ENCODE measurements at places on chromosomes 7 and 10.

DNA sequence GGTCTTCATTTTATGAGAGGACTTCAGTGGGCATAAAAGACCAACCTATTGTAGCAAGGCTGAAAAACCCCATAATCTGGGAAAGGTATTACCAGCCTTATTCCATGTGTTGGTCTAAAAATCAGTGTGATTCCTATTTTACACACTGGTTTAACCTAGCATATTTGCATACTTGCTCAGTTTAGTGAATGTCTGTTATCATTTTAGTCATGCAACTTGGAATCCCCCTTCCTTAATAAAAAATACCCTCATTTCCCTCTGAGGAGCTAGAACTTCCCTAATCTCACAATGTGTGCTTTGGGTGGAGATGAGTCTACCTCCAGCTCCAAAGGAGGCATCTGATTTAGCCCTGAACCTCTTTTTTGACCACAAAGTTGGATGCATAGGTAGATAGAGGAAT lies 312.8 kb upstream of the SORCS1 start:
- no peak for DNase-seq

DNA sequence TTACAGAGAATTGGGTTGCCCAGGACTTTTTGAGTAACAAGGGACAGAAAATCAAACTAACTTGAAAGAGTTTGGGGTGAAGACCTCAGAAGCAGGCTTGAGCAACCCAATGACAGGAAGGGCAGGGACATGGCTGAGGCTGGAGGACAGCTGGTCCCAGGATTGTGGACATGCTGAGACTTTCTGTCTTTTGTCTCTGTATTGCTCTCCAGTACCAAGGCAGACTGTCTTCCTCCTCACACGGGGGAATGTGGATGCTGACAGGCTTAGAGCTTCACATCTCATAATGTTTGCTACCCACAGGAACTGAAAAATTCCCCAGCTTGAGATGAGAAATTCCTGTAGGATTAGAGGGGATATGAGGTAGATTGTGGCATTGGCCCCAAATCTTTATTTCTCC lies 229.6 kb downstream of the PHF14 start:
- DNase-seq: no peak

DNA sequence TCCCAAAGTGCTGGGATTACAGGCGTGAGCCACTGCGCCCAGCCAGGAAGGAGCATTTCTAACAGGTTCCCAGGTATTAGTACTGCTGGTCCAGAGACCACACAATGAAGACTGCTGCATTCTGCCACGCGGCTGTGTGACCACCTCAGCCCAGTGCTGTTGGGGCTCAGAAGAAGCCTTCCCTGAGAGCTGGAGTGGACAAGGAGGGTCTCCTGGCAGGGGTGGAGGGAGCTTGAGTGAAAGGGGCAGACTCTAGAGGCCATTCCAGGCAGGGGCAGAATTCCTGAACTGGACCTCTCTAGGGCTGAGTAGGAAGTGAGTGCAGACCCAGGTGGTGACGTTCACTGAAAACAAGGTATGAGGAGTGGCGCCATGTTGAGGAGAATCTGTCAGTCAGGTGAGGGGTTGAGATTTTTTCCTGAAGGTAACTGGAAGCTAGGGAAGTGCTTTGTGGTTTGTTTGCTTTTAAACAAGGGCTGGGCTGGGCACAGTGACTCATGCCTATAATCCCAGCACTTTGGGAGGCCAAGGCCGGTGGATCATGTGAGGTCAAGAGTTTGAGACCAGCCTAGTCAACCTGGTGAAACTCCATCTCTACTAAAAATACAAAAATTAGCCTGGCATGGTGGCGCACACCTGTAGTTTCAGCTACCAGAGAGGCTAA lies 67.6 kb downstream of the TACC2 start:
- DNase-seq: no peak

- no peak for DNase-seq
Measured at GRCh38 chr7:151453326-151453791, 13.4 kb upstream of the CRYGN start.

DNA sequence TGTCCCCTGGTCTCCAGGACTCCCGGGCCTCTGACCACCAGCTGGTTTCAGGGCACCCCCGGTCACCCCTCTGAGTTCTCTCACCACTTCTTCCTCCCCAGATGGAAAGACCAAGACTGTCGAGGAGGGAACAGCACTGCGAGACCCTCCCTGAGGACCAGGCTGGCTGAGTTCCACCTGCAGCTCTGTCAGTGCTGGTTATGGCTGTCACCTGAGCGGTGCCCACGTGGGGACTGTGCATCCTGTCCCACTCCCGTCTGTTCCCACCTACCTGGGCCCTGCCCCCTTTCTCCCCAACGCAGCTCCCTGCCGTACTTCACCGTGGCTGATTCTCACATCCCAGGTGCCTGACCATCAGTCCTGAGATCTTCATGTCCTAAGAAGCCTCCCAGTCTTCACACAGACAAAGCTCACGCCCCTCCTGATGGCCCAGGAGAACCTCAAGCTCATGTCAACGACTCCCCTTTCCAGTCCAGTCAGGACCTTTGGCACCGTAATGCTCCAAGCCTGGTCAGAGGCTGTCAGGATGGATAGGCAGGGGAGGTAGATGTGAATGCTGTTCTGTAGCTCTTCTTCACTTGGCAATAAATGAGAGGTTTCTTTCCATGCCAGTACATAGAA lies 159.7 kb downstream of the USP6NL start:
- DNase-seq: no peak

DNA sequence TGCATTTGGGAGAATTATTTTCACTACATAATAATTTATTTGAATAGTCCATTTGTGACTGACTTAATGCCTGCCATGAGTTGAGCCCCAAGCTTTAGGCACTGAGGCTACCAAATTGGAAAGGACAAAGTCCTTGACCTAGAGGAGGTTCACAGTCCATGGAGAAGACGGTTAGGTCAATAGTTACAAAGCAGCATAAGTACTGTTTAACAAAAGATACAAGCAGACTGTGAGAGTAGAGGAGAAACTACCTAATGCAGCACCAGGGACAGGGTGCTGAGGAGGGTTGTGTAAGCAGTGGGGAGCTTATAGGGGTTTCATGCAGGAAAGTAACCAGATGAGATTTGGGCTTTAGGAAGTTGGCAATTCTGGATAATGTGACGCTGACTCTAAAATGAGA lies 139.2 kb downstream of the LCOR start:
- DNase-seq: no peak

Measured in bone marrow (tissue), 2 donors.